Neuronal stem cell (in vitro differentiated cells): ENCODE measurements at places on chromosomes 5 and 9.

GRCh38 chr5:121640298-121640697, 211.4 kb upstream of the FTMT start:
- no peak for DNase-seq

GRCh38 chr9:33628865-33629410, 104.9 kb downstream of the ANKRD18B start:
- no peak for DNase-seq

- no peak for DNase-seq
Measured at GRCh38 chr5:30392897-30393296, 800.6 kb upstream of the CDH6 start.

GRCh38 chr5:176590035-176590717, 19.8 kb downstream of the GPRIN1 start:
- DNase-seq, result no peak

- DNase-seq, result no peak
Measured at GRCh38 chr5:126390051-126390450, 33.2 kb upstream of the GRAMD2B start.

DNA sequence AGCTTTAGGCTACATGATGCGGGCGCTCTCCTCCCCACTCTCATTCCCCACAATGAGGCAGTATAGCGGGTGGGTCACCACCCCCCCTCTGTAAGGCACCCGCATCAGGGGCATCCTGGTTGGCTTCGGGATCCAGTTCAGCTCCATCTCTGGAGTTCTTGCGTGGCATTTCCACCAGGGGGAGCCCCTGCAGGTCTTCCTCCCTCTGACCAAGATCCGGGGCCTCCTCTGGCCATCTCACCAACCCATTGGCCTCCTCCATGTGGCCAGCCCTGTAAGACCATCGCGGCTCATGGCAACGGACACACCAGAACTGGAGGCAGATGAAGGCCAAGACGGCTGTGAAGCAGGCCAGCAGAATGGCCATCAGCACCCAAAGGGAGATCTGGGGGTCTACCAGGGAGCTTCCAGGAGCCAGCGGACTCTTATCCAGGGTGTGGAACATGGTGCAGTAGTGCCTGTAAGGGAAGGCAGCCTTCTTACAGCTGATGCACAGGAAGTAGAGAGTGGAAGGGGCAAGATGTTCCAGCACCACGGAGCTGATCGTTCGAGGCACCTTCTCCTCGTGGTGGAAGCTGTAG, 77.0 kb downstream of the CYFIP2 start:
- no peak for DNase-seq

- DNase-seq, result peak; percentile 27
Measured at GRCh38 chr5:155728857-155729683, 597.9 kb upstream of the SGCD start.

- no peak for DNase-seq
Measured at GRCh38 chr5:126014676-126015075, 408.5 kb upstream of the GRAMD2B start.

- no peak for DNase-seq
Measured at GRCh38 chr9:16329671-16330113, 540.8 kb downstream of the BNC2 start.

DNA sequence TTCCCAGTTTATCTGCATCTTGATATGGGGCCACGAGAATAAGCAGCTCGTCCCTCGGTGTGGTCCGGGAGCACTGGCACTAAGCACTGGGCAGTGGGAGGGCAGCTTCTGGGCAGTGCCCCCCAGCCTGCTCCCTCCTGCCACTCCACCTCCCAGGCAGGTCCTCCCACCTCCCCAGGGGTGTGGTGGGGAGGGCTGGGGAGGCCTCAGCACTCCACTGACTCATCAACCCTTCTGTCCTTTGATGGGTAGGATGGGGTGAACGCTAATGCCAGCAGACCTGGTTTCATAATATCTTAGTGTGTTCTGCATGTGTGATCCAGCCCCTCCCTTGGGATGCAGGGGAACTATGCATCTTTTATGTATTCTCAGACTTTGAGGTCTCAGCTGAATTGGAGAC, 62.2 kb upstream of the GNE start:
- DNase-seq, result no peak

- DNase-seq, result no peak
Measured at GRCh38 chr5:72842816-72843215, 26.4 kb downstream of the TNPO1 start.
